Right cardiac atrium (tissue), 5 donors: ENCODE measurements at places on chromosomes 12 and 14. TPM values are rescaled to one million over a fixed set of nuclear protein-coding genes. Genes with fewer than 3 reads are reported as not detected.

DNA sequence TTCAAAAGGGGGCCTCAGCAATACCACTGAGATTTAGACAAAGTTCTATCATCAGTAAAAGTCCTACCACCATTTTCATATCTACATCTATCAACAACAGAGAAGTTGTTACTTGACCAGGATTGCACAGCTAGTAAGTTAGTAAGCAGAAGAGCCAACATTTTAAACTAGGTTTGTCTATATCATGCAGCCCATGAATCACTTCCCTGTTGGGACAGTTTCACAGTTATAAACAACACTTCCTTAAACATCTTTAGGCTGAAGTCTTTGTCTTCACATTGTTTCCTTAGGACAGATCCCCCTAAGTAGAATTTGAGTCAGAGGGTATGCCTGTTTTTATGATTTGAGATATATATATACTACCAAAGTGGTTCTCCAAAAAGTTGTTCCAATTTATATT lies 68.5 kb downstream of the DAO start:
- DNase-seq, result no peak

The TDRD9 gene
- total RNA-seq, result 20.2 TPM

The LGR5 gene
- total RNA-seq, result not detected

DNA sequence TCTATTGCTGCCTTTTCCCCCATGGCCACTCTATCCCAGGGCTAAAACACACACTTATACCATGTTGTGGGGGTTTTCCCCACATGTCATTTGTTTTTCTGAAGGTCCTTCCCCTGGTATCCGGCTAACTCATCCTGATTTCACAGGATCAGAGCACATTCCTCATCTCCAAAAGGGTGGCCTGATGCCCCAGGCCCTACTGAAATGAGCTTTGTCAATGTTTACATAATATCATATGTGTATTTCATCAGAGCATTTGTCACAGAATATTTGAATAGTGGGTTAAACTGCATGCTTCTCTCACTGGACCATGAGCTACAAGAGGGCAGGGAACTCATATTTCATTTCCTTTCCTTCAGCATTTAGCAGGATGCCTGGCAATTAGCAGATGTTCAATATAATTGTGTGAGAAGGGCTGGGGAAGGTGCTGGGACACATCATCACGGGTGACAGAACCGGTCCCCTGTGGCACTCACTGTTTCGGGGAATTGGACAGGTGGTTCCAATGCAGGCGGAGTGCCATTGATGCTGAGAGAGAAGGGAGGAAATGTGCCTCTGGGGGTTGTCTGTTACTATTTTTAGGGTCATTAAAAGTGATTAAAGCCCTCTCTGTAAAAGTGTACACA lies 26.8 kb downstream of the EMP1 start:
- DNase-seq, result no peak

DNA sequence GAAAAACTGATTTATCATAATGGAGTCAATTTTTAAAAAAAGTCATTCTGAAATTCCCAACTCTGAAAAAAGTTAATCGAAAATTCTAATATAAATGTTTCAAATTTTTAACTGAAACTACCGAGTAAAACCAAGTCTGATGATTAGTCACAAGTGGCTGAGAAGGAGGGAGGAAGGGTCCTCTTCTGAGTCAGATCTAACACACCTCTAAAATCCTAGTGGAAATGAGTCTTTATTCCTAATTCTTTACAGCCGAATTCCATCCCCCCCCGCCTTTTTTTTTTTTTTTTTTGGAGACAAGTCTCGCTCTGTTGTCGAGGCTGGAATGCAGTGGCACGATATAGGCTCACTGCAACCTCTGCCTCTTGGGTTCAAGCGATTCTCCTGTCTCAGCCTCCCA lies 37.9 kb downstream of the RAD9B start:
- DNase-seq, result no peak

- no peak for DNase-seq
Observed at GRCh38 chr14:86104691-86105265, 574.8 kb downstream of the FLRT2 start.

DNA sequence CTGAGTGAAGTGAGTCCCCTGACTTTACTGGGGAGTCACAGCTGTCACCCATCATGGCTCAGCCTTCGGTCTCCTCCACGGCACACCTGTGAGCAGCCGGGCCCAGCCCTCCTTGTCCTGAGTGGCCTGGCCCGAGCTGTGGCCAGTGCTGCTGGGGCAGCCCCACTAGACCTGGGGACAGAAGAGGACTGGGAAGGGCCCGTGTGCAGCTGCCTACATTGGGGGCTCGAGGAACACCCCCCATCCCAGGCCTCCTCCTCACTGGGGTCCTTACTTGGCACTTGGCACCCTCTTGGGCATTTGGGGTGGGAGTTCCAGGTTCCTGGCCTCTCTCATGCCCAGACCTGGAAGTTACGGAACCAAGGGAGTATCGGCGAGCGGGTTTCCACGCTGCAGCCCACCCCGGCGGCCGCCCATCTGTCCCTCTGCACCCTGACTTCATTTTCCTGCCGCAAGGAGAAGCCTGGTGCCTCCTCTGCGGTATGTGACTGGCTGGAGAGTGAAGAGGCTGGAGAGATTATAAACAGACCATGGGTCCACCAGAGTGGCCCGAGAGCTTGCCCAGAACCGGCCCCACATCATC lies 179.7 kb downstream of the KIF26A start:
- DNase-seq, result no peak

The MANSC4 gene
- total RNA-seq, result not detected

DNA sequence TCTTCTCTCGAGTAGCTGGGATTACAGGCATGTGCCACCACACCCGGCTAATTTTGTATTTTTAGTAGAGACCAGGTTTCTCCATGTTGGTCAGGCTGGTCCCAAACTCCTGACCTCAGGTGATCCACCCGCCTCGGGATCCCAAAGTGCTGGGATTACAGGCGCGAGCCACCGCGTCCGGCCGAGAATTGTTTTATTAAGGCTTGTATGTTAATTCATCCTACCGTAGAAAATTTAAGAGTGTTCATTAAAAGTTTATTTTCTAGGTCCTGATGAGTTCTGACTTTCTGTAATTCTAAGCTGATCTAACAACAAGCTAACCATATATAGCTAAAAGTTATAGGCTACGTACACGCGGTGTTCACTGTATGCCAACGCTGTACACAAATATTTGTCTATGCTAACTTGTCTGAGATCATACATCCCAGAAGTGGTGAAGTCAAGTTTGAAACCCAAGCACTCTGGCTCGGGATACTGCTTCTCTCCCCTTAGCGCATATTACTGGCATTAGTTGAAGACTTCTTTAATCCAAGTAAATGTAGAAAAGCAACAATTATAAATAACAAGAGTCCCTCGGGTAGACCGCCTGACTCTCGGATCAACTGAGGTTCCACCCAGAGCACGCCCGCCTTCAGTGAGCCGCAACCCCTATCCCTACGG lies 570 bp upstream of the MRPS35 start:
- no peak for DNase-seq

- no peak for DNase-seq
Observed at GRCh38 chr12:129599406-129599805, 304.4 kb downstream of the TMEM132D start.

DNA sequence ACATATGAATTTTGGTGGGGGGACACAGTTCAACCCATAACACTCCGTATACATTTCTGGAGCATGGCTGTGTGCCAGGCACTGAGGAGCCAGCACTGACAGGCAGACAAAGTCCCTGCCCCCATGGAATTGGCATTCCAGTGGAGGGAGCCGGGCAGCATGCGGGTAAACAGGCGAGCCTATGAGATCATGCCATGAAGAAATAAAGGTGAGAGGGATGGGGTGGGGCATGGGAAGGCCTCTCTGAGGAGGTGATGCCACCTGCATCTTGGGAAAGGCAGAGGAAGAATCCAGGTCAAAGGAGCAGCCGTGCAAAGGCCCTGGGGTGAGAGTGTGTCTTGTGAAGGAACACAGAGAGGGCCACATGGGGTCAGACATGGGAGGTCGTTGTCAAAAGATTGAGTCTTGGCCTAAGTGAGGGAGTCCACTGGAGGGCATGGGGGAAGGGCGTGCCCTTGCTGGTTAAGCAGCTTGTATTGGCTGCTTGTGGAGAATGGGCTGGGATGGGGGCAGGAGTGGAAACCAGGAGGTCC lies 3.6 kb downstream of the OTUB2 start:
- no peak for DNase-seq

DNA sequence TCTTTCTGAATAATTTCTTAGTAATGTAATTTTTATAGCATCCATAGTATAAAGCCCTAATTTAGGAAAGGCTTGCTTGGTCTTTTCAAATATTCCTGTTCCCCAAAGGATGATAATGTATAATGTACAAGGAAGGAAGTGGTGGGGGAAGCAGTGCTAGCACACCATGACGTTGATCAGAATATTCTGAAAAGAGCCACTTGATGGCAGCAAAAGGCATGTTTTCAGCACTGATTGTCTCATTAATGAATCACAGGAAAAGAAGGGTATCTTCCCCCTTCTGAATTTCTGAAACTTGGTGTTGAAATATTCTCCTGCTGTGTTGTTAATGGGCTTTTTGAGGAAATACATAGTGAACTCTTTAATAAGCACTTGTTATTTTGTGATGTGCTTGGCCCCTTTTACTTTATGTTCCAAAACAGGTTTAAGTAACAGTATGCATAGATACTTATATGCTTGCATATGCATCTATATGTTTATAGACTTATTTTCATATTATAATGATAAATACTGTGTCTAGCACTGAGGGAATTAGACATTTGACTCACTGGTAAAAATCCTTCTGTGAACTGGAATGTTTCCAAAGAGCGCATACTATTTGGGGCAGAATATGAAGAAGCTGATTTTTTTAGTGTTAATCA lies 122.0 kb downstream of the TMEM117 start:
- no peak for DNase-seq

GRCh38 chr12:124422142-124422569 lies 127.3 kb downstream of the RFLNA start:
- DNase-seq, result peak; percentile 75

The OAS3 gene
- 5.5 TPM for total RNA-seq

The CPNE6 gene
- total RNA-seq, result not detected

The PPP4R4 gene
- 0.41 TPM for total RNA-seq

GRCh38 chr14:24990050-24990449 lies 59.9 kb downstream of the STXBP6 start:
- no peak for DNase-seq

DNA sequence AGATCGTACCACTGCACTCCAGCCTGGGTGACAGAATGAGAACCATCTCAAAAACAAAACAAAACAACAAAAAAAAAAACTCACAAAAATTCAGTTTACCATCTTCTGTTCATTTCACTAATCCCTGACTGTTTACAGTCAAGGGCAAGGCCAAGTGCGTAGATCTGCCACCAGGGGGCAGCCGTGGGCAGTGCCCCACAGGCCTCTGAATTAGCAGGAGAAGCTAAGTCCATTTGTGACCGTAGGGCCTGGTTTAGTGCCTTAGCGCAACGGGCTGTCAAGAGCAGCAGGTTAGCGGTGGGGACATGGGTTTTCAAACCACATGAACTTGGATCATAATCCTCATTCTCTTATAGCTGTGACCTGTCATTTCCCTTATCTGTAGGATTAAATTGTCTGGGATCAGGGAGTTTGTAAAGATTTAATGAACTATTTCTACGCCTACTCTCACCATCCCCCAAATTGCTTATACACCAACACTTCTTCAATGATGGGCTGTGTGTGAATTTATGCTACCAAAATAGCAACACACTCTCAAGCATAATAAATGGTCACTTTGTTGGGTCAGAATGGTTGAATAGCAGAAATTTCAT lies 49.0 kb downstream of the KCTD10 start:
- DNase-seq, result peak; percentile 80

DNA sequence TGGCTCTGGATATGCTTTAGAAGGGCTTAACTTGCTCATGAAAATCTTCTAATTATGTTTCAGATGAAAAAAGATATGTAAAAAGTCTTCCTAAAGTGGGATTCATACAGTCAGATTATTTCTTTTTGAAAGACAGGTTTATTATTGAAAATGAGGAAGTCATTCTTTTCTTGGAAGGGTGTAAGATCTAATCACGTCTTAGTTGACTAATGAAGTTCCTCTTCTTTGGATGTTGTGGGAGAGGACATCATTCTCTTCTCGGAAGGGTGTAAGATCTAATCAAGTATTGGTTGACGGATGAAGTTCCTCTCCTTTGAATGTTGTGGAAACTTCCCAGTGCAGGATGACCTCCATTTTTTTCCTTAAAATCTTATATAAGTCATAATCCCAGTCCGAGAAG lies 74.9 kb downstream of the ALG10 start:
- no peak for DNase-seq

DNA sequence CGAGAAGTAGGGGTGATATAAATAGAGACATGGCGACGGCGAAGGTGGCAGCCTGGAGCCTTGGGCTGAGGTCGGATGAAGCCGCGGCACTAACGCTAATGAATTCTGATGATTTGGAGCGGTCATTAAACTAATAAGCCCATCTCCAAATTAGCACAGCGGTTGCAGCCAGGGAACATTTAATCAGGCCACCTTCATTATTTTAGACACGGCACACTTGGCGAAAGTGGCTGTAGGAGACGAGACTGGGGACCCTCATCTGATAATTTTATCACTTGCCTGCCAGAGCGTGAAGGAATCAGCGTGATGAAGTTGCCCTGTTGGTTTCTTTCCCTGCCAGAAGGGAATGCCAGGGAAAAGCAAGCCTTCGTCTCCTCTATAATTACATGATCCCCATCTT lies 664.3 kb upstream of the TBX3 start:
- DNase-seq, result peak; percentile 56

The OVCH1 gene
- total RNA-seq, result 0.12 TPM
